Hippocampal formation (tissue), 2 donors: ENCODE measurements at places on chromosomes 13 and 19.

- no peak for DNase-seq
These were observed 332.7 kb upstream of the KLF12 start for GRCh38 chr13:74466864-74467263.

GRCh38 chr13:73464758-73465616, 406.2 kb downstream of the KLF5 start:
- DNase-seq: no peak

DNA sequence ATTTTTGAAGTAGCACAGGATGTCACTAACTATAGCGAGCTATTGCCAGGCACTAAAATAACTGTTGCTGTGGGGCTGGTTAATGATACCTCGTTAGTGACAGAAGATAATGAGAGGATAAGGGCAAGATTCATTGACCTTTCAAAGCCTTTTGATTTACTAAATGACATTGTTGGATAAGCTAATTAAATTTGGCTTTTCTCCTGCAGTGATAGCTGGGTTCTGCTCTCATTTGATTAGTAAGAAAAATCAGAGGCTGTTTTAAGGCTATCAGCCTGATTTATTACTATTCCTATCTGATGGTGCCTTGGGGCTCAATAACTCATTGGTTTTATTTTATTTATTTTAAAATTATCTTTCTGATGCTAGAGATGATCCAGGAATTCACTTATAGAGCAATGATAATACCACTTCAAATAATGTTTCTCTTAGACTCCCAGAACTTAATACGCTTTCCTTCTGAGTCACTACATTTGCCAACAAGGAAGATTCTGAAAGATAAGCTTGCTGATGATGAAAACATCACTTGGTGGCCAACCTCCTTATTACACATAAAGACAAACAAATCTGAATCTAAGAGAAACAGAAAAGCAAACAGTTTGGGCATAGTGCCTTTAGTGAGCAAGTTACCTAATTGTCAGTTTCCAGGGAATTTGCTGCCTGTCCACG, 501.3 kb upstream of the ARGLU1 start:
- DNase-seq: no peak

DNA sequence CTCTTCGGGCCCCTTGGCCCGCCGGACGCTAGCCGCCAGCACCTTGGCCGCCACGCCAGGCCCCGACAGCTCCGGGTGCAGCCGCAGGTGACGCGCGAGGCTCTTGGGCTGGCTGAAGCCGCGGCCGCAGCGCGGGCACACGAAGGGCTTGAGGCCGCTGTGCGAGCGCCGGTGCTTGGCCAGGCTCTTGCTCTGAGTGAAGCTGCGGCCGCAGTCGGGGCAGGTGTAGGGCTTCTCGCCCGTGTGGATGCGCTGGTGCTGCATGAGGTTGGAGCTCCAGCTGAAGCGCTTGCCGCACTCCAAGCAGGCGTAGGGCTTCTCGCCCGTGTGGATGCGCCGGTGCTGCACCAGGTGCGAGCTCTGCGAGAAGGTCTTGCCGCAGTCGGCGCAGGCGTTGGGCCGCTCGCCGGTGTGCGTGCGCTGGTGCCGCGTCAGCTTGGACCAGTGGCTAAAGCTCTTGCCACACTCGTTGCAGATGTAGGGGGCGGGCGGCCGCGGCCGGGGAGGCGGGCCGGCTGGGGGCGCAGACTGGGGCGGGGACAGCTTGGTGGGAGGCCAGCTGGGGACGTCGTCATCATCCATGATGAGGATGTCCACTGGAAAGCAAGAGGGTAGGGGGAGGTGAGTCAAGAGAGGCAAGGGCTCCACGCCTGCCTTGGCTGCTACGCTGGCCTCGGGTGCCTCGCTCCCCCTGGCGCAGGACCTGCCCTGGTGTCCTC, 32.4 kb downstream of the ZNF787 start:
- no peak for DNase-seq

DNA sequence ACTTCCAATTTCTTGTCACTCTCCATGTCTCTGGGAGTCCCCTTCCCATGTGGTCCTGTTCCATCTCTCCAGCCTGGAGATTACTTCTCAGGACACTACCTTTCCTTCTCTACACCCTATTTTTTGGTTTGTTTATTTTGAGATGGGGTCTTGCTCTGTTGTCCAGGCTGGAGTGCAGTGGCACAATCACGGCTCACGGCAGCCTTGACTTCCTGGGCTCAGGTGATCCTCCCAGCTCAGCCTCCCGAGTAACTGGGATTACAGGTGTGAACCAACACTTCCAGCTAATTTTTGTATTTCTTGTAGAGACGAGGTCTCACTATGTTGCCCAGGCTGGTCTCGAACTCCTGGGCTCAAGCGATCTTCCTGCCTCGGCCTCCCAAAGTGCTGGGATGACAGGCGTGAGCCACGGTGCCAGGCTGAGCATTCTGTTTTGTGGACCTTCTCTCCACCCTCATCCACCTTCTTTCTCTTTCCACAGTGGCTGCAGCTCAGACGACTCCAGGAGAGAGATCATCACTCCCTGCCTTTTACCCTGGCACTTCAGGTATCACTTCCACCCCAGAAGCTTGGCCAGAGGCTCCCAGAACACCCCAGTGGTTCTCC, 644 bp downstream of the HCST start:
- no peak for DNase-seq

- no peak for DNase-seq
These were observed 25.9 kb upstream of the CCNP start for GRCh38 chr19:40252395-40252794.

DNA sequence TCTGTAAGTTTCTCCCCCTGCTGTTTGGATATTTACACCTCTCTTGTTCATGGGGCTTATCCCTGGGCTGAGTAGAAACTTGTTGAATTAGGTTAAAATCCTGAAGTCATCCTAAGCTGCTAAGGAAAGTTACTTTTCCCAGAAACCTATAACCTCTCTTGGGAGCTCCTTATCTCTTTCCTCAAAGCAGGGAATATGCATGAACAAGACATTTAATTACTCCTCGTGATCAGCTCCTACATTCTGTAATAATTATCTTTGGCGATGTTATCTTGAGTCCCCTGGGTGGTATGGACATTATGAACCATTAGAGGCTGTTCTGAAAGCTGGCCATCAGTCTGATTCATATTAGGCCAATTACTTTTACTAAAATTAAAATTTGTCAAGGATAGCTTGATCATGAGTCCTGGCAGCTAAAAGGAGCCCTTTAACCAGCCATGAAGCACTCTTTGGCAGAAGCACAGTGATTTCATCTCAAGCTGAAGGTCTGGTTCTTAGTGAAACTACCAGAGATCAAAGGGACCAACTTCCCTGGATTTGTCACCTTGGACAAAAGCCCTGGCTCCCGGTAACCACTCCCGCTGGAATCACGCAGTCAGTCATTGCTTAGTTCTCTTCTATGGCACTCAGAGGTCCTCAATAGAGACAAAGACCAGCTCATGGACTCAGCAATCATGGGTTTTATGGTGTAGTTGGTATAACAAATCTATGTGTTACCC, 811.8 kb downstream of the UQCRFS1 start:
- DNase-seq: no peak

DNA sequence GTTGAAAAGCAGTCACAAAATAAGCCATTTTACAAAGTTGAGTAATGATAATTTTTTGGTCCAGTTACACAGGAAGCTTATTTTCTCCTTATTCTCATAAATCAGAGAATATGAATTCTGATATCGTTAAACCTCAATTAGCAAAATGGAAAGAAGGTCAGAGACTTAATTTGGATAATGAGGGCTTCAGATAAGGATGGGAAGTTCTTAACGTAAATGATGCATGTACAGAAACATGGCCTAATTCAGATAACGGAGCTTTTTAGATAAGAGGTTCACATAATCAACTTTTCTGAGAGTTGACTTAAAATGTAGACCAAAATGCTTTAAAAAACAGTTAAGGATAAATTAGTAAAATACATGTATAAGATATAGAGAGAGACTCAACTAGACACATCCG, 746.3 kb upstream of the SLC10A2 start:
- DNase-seq: no peak

GRCh38 chr19:45879055-45879454, 6.9 kb downstream of the IRF2BP1 start:
- DNase-seq: no peak

- no peak for DNase-seq
These were observed 5.8 kb downstream of the KIRREL2 start for GRCh38 chr19:35862528-35862927.

GRCh38 chr19:12784871-12785430, 6.3 kb upstream of the JUNB start:
- DNase-seq: no peak

DNA sequence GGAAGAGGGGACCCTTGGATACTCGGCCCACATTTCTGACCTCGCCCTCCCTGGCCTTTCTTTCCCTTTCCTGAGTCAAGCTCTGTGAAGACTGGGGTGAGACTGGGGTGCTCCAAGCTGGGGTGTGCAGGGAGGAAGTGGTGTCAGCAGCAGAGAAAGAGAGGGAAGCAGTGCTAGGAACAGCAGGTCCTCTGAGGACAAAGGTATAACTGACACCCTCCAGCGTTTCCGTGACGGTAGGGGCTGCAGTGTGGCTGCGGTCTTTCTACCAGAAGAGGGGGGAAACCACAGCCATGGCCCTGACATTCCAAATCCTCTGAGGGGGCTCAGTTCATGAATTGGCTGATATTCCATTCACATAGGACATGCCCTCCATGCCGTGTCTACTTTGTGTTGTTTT, 1.1 kb downstream of the KIR3DL2 start:
- DNase-seq: no peak

- DNase-seq: no peak
These were observed at the start of gene ACOD1 for GRCh38 chr13:76948149-76948548. Gene ACOD1 (plus strand): TSS chr13:76948511. CDS start chr13:76948559, 48 bp downstream.

DNA sequence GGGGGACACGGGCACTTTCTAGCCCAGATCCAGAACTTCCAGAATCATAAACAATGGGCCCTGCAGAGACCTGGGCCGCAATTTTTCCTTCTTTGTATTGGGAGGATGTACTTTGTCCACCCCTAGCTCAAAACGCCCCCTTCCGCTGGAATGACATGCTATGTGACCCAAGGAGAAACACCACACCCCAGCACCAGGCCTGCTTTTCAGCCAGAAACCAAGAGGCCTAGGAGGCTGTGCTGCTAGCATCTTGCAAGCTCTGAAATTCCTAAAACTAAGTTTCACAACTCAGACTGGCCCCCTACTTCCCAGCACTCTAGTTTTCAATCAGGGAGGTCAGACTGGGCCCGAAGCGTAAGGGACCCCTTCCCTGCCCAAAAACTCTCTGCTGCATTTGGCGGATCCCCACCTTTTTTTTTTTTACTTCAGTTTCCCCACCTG, 538 bp downstream of the LSM4 start:
- DNase-seq: no peak
